ENCODE measurements at places on chromosomes 12 and 14.

DNA sequence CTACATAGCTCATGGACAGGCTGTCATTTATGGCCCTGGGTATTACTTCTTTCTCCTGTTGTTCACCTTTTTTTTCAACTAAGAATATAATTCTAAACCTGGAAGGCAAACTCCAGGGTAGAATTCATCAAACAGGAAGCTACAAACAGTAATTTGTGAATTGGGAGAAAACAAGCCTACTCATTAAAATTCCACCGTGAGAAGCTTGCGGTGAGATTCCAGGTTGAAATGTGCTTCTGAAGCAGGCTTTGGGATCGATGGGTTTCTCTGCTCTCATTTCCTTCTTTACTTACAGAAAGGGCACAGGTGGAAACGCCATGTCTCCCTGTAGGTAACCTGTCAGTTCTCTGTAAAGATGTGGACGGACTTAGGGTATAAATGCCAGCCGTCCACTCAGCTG, 257.5 kb downstream of the TMEM132C start:
- DNase-seq, result no peak

DNA sequence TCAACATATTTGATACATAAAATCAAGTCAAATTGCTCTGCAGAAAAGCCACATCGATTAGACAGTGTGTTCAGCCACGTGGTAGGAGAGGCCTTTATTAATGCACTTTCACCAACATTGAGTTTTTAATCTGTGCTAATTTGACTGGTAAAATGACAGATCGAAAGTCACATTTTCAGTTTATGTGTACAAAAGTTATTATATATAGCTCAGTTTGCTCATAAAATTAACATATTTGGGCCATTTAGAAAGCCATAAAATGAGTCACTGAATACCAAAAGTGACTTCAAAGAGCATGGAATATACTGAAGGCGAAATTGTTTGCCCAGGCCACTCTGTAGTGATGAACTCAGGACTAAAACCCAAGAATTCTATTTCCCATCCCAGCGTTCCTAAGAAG, 26.0 kb downstream of the C12orf42 start:
- DNase-seq, result no peak

GRCh38 chr12:110647631-110648040, 33.7 kb downstream of the TCTN1 start:
- no peak for DNase-seq

DNA sequence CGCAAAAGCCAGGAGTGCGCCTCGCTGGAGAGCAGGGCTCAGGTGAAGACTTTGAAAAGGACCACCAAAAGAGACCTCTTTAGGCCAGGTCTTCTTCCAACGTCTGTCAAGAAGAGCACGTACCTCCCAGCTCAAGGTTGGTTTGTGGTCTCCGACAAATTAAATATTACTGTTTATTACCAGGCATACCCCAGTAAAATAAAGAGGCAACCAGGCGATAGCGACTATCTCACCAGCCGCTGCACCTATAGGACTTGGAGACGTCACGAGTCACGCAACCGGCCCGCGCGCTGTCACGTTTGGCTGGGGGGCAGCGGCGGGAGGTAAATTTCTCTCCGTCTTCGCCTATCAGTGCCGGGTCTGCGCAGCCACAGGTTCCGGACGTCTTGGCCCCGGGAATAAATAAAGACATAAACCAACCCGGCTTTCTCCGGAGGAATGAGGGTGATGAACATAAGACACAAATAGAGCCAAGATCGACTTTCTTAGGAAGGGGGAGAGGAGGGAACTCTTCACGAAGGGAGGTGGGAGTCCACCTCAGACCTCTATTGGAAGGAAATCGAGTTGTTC, 2.0 kb upstream of the TBX5 start:
- no peak for DNase-seq

- no peak for DNase-seq
Observed at GRCh38 chr12:19757317-19757877, 318.1 kb downstream of the AEBP2 start.
